ENCODE measurements at places on chromosomes 5 and 9.

GRCh38 chr9:98584059-98584458, 124.7 kb downstream of the GABBR2 start:
- DNase-seq: no peak

GRCh38 chr5:84682531-84682930, 297.9 kb upstream of the EDIL3 start:
- no peak for DNase-seq

DNA sequence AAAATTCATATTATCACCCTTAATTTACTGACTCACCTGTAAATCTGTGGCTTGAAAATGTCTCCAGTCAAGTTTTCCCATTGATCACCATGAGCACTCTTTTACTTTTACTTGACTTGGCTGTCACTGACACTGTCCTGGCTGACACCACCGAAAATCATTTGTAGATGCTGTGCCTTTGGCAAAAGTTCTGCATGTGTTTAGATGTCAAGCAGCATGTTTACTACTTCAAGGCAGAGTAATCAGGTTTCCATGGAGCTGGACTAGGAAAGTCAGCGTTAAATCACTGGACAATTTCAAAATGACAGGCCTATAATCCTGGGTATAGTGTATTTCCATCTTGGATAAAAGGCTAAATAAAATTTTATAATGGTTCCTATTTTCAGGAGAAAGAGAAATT, 1530.6 kb upstream of the CDH6 start:
- DNase-seq: no peak

DNA sequence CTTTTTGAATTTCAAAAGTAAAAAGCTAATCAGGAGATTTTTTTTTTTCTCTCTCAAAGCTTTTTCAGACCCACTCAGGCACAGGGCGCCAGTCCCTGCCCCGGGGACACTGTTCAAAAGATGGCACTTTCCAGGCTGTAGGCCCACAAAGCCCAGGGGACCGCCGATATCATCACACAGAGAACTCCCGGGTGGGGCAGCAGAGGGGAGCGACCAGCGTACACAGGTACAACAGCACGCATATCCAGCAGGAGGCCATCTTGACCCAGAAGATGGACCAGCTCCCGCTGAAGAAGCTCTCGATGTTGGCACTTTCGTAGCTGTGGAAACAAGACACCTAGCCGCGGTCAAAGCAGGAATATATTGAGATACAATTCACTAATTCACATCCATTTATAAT, 108.3 kb downstream of the THBS4 start:
- no peak for DNase-seq

DNA sequence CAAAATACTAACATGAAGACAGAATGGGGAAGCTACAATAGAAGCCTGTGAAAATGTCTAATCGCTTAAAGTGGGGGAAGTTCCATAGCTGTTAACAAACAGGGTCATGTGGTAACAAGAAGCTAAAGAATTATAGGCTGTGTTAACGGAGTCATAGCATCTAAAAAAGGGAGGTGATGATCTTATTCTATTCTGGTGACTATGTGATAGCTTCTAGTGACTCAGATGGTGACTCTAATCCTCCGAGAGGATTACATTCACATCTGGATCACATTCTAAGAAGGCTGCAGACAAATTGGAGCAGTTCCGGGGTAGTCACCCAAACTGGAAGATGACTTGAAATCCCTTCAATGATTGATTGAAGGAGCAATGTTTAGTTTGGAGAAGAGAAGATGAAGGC, 142.1 kb downstream of the LIFR start:
- DNase-seq: no peak

DNA sequence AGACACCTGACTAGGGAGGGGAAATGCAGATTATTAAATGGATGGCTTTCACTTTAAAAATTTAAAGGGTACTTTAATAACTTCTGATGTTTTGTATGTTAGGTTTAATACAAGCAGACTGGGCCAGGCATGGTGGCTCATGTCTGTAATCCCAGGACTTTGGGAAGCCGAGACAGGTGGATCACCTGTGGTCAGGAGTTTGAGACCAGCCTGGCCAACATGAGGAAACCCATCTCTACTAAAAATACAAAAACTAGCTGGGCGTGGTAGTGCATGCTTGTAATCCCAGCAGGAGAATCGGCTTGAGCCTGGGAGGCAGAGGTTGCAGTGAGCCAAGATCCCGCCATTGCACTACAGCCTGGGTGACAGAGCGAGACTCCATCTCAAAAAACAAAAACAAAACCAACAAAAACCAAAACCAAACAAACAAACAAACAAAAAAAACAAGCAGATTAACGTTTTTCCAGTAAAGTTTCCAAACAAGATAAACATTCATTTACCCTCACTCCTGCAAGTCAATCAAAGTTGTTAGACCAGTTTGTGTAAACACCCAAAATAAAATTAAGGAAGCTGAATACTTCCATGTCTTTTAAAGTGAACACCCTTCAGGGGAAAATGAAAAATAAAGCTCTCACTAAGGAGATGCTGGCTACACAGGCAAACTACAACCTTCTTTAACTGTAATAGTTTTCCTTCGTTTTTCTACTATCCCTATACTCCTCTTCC, 14.1 kb downstream of the ETF1 start:
- no peak for DNase-seq

DNA sequence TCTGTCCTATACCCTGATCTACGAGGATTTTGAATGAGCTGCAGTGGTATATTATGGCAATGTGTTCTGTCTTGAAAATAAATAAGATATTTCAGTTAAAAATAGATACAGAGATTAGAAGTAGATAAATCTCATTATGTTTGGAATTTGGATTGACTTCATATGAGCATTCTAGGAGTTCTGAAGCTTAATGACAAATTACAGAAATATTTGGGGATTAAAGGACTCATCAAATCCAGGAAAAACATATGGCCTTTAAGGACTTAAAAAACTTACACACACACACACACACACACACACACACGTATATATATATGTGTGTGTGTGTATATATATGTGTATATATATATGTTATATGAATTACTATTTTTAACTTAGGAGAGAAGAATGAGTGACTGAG, 446.9 kb upstream of the CD180 start:
- no peak for DNase-seq

DNA sequence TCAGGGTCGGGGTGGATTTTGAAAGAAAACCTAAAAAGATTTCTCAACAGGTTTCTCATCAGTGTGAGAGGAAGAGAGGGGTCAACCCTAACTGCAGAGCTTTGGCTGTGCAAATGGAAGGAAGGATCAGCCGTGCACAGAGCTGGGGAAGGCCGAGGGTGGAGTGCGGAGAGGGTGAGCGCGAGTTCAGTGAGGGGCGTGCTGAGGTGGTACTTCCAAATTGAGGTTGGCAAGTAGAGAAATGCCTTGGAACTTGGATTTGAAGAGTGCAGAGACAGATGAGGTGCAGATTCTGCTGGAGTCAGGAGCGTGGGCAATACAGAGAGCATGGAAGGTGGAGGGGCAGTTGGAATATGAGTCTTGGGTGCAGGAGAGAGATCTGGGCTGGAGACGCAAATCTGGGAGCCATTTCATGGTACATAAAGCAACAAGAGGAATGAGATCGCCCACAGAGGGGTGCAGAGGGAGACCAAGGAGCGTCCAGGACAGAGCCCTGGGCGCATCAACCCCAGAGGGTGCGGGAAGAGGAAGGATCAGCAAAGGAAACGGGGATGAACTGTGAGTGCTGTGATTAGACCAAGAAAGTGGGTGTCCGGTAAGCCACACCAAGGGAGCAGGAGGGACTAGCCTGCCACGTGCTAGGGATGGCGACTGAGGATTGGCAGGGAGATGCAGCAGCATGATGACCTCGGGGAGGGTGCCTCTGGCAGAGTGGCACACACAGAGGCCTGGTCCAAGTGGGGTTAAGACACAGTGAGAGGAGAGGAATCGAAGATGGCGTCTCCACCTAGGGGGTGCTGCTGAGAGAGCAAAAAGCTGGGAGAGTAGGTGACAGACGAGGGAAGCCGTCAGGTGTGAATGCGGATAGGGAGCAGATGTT, 105.8 kb downstream of the ADAMTS2 start:
- no peak for DNase-seq

- no peak for DNase-seq
Observed at GRCh38 chr9:133071484-133072150, 9.8 kb downstream of the CEL start.

DNA sequence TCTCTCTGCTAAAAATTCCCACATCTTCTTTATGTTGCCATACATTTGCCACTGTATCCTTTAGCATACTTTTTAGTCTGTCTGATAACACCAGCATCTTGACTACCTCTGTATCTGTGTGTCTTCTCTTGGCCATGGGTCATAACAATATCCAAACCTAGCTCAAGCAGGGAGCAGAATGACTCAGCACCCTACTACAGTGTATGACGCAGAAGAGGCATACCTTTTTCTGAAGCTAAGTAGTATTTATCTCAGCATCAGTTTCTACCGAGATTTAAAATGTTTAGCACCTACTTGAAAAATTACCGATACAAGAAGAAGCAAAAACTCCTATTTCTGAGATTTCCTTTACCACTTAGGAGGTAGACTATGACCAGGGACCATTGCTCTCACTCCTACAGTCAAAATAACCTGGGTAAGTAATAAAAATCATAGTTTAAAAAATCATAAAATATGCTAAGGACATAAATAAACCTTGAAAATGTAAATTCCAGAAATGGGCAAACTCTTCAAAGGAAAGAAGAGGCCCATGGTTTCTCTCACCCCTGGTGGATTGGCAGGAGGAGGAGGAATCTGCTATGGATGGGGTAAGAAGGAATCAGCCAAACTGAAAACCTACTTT, 286.5 kb downstream of the MAST4 start:
- DNase-seq: no peak

- DNase-seq: no peak
Observed at GRCh38 chr5:147481376-147481775, 28.5 kb downstream of the DPYSL3 start.

- DNase-seq: no peak
Observed at GRCh38 chr9:32725066-32725860, 58.1 kb upstream of the TMEM215 start.

DNA sequence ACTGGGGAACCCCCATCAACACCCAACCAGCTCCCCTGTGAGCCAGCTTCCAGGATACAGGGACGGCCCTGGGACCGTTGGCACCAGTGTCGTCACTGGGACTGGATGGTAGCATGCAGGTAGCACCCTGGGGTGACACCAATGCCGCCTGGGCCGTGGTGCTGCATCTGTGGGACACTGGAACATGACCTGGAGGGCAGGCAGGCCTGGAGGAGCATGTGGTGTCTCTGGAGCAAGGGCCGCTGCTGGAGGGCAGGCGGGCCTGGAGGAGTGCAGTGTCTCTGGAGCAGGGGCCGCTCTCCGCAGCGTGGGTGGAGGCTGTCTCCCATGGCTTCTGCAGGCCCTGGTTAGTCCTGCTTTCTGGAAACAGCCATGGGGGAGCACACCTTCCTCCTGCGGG, 13.1 kb downstream of the LPCAT1 start:
- DNase-seq: no peak

DNA sequence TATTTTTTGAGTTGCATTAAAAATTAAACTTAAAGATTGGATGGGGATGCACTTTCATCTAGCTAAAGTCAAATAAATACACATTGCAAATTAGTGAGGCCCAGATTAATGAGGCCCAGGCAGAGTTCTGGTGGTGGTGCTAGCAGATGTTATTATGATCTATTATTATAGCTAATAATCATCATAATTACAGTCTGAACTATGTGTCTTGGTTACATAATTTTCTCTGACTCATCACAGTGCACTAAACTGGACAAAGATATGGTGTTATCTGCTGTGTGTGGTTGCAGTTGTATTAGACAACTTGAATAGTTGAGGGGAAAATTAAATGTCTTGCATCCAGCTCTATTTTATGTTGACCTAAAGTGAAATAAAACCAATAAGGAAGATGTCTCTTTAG, 568.8 kb downstream of the TLR4 start:
- DNase-seq: no peak

- no peak for DNase-seq
Observed at GRCh38 chr9:97505845-97506244, 4.4 kb downstream of the TMOD1 start.

GRCh38 chr5:154221371-154221896, 30.9 kb downstream of the GALNT10 start:
- peak; percentile 27 for DNase-seq

GRCh38 chr5:33490071-33490665, 49.4 kb downstream of the TARS1 start:
- DNase-seq: no peak

DNA sequence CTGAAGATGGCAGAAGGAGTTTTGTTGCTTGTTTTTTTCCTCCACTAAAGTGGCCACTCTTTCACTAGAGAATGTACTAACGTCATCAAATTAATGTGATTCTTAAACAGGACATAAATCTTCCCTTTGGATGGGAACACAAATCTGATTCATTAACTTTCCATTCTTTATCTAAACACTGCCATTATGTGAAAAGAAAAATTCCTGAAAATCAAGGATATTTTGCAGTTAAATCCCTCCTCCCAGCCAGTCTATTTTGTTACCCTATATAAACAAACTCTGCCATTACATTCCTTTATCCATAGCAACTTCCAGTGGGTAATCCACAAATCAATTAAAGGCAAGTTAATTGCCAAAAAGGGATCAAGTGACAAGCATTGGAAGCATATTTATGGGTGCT, 546.5 kb downstream of the PDE4D start:
- DNase-seq: no peak

GRCh38 chr5:140351609-140352334, 5.4 kb upstream of the HBEGF start:
- DNase-seq: peak; percentile 40

GRCh38 chr5:89127191-89127590, 244.2 kb upstream of the MEF2C start:
- no peak for DNase-seq

- no peak for DNase-seq
Observed at GRCh38 chr9:98989036-98990000, 45.6 kb downstream of the COL15A1 start.

- no peak for DNase-seq
Observed at GRCh38 chr9:70571258-70571657, 156.8 kb upstream of the KLF9 start.

DNA sequence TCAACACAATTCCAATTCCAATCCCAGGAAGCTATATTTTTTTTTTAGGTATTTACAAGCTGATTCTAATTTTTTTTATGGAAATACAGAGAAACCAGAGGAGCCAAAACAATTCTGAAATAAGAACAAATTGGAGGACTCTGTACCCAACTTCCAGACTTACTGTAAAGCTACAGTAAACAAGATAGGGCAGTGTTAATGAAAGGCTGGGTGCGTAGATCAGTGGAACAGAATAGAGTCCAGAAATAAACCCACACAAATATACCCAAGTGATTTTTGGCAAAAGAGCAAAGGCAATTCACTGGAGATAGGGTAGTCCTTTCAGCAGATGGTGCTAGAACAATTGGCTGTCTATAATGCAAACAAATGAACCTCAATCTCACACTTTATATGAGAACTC, 50.6 kb downstream of the WHRN start:
- no peak for DNase-seq

DNA sequence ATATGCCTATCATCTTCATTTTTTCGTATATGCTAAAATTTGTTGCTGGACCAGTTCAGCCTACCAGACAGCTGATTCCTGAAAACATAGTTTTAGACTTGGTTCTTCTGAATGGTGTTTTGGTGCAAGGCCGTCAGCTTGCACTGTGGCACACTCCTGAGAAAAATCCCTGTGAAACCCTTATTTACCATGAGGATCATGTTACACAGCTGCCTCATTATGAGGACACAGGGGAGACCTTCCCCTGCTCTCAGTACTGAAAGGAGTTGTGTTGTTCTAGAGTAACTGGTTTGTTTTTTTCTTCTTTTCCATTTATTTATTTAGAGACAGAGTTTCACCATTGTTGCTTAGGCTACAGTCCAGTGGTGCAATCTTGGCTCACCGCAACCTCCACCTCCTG, 37.6 kb downstream of the MAST4 start:
- no peak for DNase-seq

- DNase-seq: no peak
Observed at GRCh38 chr5:177421062-177421798, 5.2 kb upstream of the GRK6 start.
